Dermis microvascular lymphatic vessel endothelial cell (primary cell): ENCODE measurements at places on chromosomes 6 and 20.

GRCh38 chr6:56659721-56660380 lies 17.2 kb upstream of the DST start:
- no peak for DNase-seq

- DNase-seq, result no peak
These were observed 9.2 kb upstream of the DSP start for GRCh38 chr6:7532232-7532631.

GRCh38 chr20:2246069-2246491 lies 49.7 kb upstream of the TGM3 start:
- DNase-seq, result no peak

DNA sequence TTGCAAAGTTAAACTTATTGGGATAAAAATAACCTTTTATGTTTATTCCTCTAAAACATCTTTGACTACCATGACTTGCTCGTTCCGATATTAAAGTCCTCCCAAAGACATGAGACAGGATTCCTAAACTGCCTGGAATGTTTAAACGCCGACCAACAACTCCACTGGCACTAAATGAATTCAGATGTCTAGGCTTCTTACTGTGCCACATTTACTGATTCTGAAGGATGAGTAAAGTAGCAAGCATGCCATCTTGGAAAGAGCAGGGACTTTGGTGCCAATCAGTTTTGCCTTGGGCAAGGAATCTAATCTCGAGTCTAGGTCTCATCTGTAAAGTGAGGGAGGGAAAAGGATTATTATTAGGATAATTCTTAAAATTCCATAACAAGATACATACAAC lies 25.3 kb downstream of the MBOAT1 start:
- DNase-seq, result no peak

GRCh38 chr20:664151-664550 lies 11.2 kb upstream of the SRXN1 start:
- DNase-seq, result no peak

DNA sequence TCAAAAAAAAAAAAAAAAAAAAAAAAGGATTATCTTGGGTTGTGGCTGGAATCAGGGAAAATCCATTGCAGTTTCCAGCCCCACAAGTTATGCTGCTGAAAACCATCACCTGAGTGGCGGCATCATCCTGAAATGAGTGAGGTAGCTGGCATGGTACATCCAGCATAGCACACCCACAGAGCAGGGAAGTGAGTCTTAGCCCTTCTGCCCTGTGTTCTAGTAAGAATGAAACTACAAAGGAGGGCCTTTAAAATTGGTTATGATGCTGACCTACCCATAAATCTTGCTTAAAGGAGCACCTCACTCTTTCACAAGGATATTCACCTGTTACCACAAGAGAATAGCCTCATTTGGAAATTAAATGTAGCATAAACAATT lies 119.2 kb downstream of the NFATC2 start:
- DNase-seq, result no peak

DNA sequence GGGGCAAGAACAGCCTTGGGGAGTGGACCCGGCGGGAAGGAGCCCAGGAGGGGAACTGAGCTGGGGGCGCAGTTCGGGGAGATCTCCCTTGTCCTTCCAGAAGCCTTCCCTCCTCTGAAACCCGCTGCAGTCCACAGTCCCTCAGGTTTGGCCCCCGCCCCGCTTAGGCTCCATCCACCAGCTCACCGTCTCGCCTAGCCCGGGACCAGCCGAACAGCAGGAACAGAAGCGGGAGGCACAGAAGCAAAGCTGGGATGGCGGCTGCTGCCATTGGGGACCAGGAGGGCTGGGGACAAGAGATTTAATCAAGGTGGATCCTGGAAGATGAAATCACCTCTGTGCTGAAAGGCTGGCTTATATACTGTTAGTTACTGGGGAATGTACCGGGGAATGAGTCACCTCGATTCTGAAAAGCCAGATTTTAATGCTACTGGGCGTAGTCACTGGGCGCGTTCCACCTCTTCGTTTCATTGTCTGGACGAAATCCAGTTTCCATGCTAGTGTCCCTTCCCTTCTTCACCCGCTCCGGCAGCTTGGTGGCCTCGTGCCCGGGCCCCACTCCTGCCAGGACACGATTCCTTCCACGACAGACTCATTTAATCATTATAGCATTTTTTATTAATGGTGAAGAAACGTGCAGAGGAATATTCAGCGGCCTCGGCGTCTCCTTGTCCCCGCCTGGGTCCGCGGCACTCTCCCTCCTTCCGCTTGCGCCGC lies at the start of gene RAET1L:
Gene RAET1L, minus strand, starts transcription at position 332 of the 717 bp plus-strand sequence. Its CDS starts 61 bp downstream, at position 271.
- peak; percentile 53 for DNase-seq

- no peak for DNase-seq
These were observed at the start of gene TFAP2A for GRCh38 chr6:10414756-10415616. TSS of gene TFAP2A (minus strand) at chr6:10415074. CDS start at chr6:10414991, 83 bp downstream.

GRCh38 chr6:20191992-20192391 lies 20.3 kb downstream of the MBOAT1 start:
- DNase-seq, result no peak

GRCh38 chr6:124285146-124285545 lies 481.5 kb downstream of the NKAIN2 start:
- no peak for DNase-seq

- DNase-seq, result no peak
These were observed 591.7 kb upstream of the NRSN1 start for GRCh38 chr6:23534351-23534750.

DNA sequence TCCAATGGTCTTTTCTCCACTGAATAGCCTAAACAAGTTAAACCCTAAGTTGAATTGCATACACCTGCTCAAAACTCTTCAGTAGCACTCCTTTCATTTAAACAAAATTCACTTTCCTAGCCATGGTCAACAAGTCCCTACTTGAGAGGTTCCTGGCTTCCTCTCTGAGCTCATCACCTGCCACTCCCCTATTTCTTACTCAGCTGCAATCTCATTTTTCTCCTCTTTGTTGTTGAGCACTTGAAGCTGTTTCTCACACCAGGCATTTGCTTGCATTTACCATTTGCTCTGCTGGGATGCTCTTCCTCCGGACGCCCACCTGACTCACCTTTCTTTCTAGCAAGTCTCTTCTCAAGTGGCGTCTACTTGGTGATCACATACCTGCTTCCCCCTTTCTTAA lies 38.5 kb downstream of the EDN1 start:
- DNase-seq, result no peak

- no peak for DNase-seq
These were observed 147.2 kb upstream of the SNX9 start for GRCh38 chr6:157675831-157676230.

GRCh38 chr20:40218316-40218969 lies 470.6 kb downstream of the MAFB start:
- DNase-seq, result no peak

GRCh38 chr20:44758247-44759101 lies 12.8 kb downstream of the KCNK15 start:
- no peak for DNase-seq

- DNase-seq, result no peak
These were observed 221.6 kb upstream of the HS3ST5 start for GRCh38 chr6:114564302-114564933.

GRCh38 chr6:121188356-121188755 lies 145.9 kb downstream of the TBC1D32 start:
- DNase-seq, result no peak

GRCh38 chr6:170383466-170384035 lies 77.0 kb downstream of the FAM120B start:
- DNase-seq, result no peak
